ENCODE measurements at places on chromosomes 1 and 21. TPM values are rescaled to one million over a fixed set of nuclear protein-coding genes. Genes with fewer than 3 reads are reported as not detected.

The TEDDM1 gene
- polyA plus RNA-seq, result not detected

- DNase-seq, result peak; percentile 66
These were observed 73.8 kb upstream of the ZNF281 start for GRCh38 chr1:200483491-200484143.

- no peak for DNase-seq
These were observed 17.3 kb upstream of the NMNAT2 start for GRCh38 chr1:183435497-183435896.

GRCh38 chr21:41926117-41926806, 27.6 kb downstream of the C2CD2 start:
- DNase-seq, result peak; percentile 48

The LRRIQ3 gene
- 0.89 TPM for polyA plus RNA-seq
